ENCODE measurements at places on chromosomes 4 and X.

DNA sequence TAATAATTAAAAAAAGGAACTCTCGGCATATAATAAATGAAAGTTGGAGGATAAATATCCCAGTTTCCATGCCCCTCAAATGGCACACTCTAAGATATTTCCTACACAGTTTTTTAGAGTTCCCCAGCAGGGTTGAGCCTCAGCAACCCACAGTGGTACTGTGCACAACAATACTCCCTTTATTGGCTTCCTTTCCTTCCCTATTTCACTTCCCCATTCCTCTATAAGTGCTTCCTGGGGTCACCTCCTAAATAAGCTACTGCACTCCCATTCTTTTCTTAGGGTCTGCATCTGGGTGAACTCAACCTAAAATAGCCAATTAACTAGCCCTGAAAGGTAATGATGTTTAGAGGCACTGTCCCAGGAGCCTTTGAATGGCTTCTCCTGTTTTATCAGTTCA is 76.4 kb upstream of the NHS start:
- DNase-seq, result no peak

- DNase-seq, result no peak
Observed at GRCh38 chr4:79272761-79273160, 53.1 kb downstream of the NAA11 start.

GRCh38 chr4:79977131-79977840 is 95.7 kb downstream of the ANTXR2 start:
- peak; percentile 77 for DNase-seq

DNA sequence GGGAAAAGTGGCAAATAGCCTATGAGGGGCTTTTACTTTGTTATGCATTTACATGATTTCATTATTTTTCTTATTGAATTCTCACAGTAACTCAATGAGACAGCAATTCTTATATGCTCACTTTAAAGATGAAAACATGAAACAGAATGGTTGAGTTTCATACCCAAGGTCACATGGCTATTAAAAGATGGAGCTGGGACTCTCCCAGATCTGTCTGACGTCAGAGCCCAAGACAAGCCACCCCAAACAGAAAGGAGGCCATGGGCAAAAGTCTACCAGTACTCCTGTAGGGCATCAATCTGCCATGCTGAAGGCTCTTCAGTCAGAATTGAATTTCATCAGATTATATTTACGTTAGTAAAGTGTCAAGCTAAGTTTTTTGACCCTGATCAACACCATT is 13.2 kb downstream of the HSD17B11 start:
- no peak for DNase-seq

DNA sequence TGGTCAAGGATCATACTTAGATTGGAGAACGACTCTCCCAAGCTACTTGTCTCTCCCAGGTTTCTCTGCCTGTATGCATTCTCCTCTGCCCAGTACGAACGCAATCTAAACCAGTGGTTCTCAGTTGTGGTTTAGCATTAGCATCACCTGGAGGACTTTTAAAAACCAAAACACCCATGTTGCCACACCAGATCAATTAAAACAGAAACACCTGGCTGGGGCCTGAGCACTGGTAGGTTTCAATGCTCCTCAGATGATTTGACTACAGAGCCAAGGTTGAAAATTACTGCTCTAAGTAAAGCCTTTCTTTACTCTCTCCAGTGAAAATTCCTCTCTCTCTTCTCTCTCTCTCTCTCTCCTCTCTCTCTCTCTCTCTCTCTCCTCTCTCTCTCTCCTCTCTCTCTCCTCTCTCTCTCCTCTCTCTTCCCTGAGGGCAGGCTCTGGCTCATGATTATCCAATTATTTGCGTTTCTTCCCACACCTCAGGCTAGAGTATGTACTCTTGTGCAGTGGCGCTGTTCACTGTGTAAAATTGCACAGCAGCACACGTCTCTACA is 153.7 kb upstream of the FGF13 start:
- DNase-seq, result no peak

- peak; percentile 49 for DNase-seq
Observed at GRCh38 chr4:110508827-110509710, 33.1 kb downstream of the ENPEP start.

DNA sequence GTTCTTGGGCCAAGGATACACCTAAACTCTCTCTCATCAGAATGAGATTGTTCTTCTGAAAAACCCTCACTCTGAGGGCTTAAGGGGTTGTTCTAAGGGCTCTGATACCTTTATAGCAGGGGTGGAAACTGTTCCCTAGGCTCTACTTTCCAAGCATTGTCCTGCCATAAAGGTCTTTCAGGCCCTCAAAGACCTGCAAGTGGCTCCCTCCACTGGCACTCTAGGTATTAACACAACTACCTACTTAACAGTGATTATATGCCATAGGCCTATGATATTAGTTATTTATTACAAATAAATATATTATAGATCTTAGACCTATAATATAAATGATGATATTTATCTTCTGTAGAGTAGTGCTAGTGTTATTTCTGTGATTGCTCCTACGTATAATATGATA is 473.7 kb upstream of the RPS6KA3 start:
- DNase-seq, result no peak

DNA sequence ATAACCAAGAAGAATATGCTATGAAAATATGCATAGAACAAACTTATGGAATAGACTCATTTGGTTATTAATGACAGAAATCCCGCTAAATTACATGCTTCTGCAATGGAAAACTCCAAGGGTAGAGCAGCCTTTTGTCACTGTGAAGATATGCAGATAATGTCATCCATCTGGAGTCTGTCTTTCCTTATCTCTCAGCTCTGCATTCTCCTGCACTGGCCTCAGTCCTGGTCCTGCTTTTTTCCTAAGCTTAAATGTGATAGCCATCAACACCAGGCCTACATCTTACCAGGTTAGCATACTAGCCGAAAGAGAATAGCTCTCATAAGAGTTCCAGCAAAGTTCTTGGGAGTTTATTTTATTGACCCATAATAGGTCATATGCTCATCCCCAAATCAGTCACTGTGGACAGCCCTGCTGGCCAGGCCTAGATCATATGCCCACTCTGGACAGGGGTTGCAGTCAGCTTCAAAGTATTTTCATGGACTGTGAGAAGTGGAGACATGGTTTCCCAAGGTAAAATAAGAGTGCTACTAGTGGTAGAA is 86.5 kb upstream of the LEF1 start:
- no peak for DNase-seq

- peak; percentile 4 for DNase-seq
Observed at GRCh38 chr4:66972087-66972486, 573.2 kb downstream of the CENPC start.

DNA sequence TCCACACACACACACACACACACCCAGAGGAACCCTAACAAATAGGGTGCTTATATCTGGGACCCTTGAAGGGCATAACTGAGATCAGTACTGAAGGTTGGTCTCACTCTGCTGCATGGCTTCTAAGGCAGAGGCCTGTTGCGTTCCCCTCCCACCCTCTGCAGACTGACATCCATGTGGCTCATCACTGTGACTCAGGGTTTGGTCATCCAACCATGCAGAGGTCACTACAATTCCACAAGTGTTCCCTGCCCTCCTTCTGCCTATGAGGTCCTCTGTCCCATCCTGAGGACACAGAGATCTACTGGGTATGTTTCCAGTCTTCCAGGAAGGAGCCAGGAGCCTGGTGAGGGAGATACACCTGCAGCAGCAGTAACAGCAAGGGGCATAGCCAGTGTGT is 55.8 kb downstream of the XAGE2 start:
- peak; percentile 52 for DNase-seq

DNA sequence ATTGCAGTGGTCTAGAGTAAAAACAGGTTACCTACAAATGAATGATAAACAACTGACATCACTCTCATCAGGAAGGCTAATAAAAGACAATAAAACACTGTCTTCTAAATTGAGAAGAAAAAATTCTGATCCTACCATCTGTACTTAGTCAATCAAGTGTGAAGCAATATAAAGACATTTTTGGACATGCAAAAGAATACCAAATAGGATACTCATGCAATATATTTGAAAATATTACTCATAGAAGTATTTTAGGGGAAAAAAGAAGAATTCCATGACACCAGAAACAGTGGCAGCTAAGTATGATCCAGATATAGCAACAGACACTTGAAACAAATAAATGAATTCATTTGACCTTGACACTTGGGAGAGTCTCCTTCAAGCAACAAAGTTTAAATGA is 63.8 kb upstream of the FAM120C start:
- no peak for DNase-seq

DNA sequence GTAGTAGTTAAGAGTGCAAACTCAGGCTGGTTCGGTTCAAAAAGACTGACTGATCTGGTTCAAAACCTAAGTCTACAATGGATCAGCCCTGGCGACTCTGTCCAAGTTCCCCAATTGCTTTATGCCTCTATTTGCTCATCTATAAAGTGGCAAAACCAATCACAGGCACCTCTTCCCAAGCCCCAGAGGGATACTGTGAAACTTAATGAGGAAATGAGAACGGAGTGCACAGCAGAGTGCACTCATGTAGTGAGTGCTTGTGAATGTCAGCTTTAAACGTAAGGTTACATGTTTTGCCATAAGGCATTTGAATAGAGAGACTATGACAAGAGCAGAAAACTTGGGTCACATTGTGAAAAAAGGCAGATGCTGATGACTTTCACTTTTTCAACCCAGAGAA is 199.7 kb upstream of the KLF3 start:
- no peak for DNase-seq

DNA sequence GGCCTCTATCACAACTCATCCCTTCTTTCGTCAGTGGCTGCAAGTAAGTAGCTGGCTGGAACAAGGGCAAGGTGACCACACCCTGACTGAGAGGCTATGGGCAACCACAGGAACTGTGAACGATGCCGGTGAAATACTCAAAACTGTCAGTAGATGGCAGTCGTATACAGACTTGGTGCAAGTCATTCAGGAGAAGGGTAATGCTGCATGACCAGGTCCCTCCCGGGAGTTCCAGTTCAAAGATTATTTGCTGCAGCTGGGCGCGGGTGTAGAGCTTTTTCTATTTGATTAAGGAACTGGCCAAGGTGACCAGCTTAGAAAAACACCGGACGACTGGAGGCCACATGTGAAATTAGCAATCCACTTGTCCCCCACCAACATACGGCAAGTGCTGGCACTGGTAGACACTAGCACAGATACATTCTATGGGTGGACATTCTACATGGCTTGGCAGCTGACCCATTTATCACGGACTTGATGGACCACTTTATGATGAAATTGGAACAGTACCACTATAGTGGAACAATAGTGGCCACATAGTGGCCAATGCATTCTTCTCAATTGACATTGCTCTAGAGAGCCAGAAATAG is 726.6 kb downstream of the TRAM1L1 start:
- DNase-seq, result peak; percentile 45

- DNase-seq, result no peak
Observed at GRCh38 chrX:10142041-10142599, 14.7 kb upstream of the CLCN4 start.

DNA sequence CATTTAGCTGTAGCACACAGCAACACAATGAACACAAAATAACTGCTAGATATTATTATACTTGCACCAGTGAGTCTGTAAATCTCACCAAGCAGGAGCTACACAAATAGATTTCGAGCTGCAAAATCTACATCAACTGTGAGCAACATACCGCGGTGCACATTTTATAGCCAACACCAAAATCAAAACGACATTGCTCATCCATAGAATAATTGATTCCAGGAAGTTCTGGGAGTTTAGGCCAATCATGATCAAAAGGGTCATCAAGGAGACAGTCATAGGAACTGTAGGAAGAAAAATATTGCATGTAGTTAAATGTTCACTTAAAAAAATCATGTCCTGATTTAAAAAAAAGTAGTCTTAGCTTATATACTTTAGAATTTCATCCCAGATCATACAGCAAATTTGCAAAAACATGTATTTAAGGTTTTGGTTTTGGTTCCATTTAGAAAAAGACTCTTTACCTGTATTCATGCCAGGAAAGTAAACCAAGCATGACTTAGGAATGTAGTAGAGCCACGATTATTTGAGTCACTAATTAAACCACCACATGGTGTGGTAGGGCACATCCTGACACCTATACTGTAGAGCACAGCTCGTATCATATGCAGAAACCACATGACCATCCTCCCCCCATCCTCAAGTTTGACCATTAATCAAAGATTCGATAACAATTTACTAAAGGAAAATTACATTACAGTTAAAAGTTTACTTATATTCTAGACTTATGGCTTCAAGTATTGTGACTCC is 250.4 kb downstream of the ADAMTS3 start:
- no peak for DNase-seq

All from iris pigment epithelial cell (primary cell).